NCI-H1436 treated with DMSO at 0.1 percent for 48 hours (cell line): ENCODE measurements at places on chromosomes 12 and 14.

GRCh38 chr12:57772429-57773322, at the start of gene EEF1AKMT3:
Gene EEF1AKMT3 (plus strand): TSS chr12:57772614. CDS start chr12:57772725, 111 bp downstream.
- no peak for DNase-seq

GRCh38 chr12:96218989-96219678, 25.0 kb downstream of the ELK3 start:
- no peak for DNase-seq

GRCh38 chr14:26380637-26381036, 217.2 kb downstream of the NOVA1 start:
- no peak for DNase-seq

DNA sequence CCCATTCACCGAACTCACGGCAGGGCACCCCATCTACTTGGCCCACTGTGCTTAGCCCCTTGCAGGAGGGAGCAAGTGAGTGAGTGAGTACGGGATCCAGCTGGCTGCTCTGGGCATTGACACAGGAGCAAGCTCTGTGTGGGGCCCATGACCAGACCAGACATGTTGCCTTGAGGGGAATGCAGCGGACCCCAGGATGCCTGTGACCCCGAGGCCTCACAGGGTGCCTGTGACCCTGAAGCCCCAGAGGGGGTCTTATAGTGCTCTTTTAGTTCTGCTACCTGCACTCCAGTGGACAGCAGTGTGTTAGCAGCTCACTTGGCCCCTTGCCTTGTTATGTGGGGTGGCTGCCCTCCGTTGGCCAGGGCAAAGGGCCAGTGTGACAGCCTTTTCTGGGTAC, 255.8 kb downstream of the ETNK1 start:
- no peak for DNase-seq

DNA sequence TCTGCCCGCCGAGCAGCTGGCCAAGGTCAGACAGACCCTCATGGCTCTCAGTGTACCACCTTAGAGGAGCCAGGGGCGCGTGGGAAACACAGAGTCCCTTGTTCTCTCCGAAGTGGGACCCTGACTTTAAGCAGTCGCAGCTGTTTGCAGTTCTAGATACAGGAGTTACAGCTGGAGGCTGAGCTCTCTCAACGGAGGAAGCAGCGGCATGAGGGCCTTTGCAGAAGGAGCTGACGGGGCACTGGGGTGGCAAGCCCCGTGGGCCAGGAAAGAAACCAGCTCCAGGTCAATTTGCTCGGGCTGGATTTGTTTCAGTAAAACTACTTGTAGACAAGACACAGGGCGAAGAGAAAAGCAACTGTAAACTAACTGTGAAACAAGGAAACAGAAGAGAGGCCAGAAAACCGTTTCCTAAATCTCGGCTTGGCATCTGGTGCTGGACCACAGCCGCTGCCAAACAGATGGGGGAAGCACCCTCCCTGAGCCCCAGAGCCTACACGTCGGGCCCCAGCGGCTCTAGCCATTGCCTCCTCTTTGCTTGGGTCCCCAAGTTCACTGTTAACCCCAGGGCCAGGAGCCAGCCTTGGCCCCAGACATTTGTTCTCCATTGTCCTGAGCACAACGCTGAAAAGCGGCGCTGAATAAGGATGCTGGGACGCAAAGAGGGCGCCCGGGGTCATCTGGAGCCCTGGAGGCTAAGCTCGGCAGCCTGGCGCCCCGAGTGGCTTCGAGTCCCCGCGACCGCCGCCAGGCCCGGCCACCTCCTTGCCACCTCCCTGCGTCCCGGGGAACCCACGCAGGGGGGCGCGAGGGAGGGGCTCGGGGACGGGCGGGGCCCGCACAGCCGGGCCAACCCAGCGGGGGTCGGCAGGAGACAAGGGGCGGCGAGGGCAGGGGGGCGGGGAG, 914 bp upstream of the PACS2 start:
- no peak for DNase-seq

DNA sequence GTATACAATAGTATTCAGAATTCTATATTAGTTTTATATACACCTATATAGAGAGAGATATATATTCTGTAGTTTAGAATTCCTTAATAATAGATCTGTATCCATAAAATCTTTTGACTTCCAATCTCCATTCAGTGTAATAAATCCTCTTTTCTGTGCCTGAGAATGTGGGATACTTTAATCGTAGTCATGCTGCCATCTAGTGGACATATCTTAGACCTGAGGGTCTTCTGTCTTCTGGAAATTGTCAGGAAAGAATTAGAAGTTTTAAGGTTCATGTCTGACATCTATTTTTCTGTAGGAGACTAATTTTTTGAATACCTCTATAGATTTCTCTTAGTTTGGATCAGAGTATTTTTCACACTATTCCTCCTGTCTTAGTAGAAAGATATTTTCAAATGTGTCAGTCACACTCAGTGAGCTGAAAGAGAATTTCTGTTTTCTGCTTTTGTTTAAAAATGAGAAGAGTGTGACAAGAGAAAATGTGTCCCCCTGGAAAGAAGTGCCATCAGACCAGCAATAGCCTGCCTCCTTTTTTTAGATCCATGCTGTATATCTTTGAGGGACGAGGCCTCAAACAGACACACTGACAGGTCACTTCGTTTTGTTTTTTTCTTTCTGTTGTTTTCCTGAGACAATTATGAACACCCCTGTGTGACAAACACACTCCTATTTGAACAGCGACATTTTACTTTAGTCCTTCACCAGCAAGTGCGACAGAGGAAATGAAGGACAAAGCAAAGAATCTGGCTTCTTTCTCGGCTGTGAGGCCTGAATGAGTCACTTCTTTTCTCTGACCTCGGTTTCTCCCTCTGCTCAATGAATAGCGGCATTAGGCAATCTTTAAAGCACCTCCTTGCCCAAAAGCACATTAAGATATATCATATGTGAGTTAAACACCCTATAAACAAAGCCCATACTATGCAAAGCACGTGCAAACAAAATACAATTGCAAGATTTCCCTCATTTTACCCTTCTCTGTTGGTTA, 96.3 kb downstream of the GALC start:
- DNase-seq: peak; percentile 12

- DNase-seq: no peak
These were observed 13.9 kb upstream of the AVPR1A start for GRCh38 chr12:63164911-63165310.

DNA sequence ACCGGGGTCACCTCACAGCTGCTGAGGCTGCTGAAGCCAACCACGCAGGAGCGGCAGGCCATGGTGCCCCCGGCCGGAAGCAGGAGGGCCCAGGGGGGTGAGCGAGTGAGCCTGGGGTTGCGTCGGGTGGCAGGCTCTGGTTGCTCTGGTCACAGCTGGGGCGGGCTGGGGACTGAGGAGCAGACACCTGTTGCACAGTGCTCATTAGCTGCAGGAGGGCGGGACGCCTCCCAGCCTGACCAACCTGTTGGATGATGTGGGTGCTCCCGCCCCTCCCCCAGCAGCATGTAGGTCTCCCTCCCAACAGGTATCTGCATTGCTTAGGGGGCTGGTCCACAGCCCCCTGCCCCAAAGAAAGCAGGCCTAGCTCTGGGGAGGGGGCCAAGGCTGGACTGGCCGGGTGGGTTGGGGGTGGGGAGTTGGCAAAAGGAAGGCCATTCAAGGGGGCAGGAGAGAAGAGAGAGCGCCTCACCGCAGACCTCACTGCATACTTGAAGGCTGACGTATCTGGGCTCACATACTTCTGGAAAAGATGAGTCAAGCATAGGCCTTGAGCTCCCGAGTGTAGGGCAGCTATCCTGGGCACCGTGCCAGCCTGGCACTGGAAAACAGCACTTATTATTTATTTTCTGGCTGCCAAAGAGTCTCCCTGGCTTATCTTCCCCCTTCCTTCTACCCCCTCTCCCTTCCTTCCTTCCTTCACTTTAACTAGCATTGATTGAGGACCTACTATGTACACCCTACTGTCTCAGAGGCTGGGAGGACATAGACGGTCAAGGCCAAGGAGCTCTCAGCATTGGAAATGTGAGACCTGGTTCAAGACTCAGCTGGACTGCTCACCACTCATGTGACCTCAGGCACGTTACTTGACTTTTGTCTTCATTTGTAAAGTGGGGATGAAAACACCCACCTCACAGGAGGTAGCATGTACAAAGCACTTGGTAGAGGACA, at the start of gene KRT80:
Gene KRT80 (minus strand): TSS at position 174 of the 951 bp plus-strand sequence. CDS start 112 bp downstream, at position 62.
- DNase-seq: peak; percentile 52

DNA sequence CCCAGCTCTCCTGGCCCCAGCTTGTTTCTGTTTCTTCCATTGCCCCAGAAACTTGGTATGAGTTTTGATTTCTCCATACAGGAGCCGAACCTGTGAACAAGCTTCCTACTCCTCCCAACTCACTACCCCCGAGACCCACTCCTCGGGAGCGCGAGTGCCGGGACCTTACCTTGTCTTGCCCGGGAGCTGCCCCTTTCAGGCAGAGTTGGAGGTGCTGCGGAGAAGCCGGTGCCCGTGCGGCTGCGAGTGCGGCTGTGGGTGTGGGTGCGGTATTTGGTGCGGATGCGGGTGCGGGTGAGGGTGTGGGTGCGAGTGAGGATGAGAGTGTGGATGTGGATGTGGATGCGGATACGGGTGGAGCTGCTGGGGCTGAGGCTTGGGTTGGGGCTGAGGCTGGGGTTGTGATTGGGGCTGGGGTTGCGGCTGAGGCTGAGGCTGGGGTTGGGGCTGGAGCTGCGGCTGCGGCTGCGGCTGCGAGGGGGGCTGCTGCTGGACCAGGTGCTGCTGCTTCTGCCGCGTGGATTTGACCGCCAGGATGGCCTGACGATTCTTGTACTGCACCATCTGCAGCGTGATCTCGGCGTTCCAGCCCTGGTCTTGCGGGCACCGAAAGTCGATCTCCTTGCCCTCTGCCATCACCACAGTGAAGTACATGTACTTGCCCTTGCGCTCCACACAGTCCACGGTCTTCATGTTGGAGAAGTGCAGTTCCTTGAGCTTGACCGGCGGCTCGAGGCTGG, 1.1 kb downstream of the PHLDA1 start:
- DNase-seq: no peak

- no peak for DNase-seq
These were observed 102.5 kb downstream of the ZFP36L1 start for GRCh38 chr14:68690089-68690958.

- DNase-seq: no peak
These were observed 1226.5 kb downstream of the GALC start for GRCh38 chr14:86766469-86766868.

DNA sequence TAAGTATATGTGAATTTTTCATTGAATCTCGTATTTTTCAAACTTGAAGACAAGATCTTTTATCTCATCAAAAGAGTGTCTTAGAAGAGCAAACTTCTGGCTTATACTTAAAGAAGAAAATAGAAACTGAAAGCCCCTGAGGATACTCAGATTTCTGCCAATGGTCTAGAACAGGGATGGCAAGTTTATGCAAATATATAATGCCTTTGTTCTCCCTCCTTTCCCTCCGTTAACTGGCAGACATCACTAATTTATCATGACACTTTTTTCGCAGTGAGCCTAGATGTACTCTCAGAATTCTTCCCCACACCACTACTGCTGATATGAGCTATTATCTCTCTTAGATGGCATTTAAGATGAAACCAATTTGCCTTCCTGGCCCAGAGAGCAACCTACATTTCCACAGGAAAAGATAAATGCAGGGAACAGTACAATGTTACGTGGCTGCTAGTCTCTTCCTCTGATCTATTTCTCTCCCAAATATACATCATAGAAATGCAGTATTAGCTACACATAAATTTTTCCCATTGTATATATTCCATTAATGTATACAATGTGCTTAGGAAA, 40.0 kb upstream of the DAAM1 start:
- DNase-seq: no peak

DNA sequence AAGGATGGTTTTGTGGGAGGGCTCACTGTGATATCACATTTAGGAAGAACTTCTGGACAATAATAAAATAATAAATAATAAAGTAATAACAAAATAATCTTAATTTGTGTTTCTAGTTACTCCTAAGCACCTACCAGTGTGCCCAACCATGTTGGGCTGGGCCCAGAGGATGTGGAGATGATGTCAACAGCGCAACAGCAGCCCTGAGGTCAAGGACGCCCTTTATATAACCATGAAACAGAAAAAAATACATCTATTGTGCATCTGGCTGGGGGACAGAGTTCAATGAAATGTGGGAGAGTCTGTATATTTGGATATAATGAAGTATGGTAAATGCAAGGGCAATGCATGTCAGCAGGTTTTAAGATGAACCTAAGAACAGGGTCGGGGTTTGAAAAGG, 552.8 kb downstream of the VRK1 start:
- DNase-seq: no peak

GRCh38 chr12:25942709-25943108, 15.8 kb upstream of the RASSF8 start:
- DNase-seq: no peak

DNA sequence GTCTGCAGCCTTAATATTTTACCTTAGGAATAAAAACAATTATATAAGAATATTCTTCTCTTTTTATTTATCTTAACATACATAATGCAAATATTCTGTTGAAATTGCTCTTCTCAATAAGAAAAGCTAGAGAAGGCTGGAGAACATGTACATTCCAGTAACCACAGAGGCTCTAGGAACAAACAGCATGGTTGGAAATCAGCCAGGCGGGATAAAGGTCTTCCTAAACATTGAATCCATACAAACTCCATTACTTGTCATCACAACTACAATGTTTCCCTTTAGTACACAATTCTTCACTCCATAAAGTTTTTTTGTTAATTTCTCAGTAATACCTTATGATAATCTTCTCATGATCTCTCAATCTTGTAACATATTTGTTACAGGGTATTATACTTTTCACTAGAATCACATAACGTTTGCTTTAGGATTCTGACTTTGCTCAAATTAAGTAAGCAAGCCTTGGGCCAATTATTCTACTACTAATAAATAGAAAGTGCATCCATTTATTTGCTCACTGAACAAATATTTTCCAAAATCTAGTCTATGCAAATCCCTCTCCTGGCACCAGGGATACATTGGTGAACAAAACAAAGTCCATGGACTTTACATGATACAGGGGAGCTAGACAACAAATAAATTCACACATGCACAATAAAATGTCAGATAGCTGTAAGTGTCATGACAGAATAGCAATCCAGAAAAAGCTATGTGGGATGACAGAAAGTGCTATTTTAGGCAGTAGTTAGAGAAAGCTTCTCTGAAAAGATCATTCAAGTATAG, 237.5 kb upstream of the TMTC1 start:
- no peak for DNase-seq

DNA sequence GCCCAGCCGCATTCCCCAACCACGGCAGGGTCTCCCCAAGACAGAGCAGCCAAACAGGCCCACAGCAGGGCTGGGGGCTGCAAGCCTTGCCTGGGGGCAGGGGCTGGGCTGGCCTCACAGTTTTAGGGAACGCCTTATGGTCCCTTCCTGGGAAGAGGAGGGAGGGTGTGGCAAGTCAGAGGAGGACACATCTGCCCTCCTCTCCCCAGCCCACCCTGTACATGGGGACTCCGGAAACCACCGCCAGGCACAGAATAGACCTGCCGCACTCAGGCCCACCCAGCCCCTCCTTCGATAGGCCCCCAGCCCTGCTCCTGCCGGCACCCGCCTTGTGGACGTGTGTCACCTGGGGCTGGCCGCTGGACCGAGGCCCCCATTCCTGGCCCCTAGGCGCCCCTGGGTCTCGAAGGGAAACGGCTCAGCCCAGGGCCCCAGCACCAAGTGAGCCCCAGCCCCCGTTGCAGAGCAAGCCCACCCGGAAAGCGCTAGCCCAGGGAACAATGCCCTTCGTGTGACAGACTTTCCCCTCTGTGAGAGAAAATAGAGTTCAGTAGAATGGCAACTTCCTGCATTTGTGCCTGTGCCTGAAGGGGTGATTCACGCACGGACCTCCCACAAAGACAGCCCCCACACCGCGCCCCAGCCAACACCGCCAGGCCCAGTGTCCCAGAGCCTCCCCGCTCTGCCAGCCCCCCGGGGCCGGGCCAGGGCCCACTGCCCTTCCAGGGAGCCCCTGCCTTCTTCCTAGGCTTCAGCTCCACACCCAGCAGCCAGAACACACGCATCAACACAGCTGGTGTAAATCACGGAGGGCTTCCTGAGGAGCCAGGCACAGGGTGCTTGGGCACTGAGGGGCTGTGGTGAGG, 12.0 kb upstream of the NUDT14 start:
- no peak for DNase-seq

- DNase-seq: no peak
These were observed 204.7 kb downstream of the BCL11B start for GRCh38 chr14:99067141-99067920.
